Activated CD4-positive, alpha-beta T cell treated with anti-CD3 and anti-CD28 coated beads, Interleukin-2, amount 10 ng/mL, durations not matched to agents 7 days and 5 days (primary cell): ENCODE measurements at places on chromosomes 6 and 20. TPM values are rescaled to one million over a fixed set of nuclear protein-coding genes. Genes with fewer than 3 reads are reported as not detected.

DNA sequence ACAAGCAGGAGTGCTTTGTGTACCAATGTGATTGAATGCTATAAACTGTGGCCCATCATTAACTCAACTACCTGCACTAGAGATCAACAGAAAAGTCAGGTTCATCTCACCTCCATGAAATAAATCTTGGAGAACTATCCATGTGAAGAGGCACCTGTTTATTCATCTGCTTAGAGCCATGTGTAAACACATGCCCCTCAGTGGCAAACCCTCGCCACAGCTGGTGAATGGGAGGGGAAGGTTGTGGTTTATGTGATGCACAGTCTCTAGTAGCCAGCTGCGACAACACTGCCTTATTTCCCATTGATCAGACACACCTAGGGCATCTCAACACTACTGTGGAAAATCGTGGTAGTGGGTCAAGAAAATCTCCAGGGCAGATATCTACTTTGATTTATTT is 640.2 kb downstream of the PTPRT start:
- DNase-seq, result no peak

- DNase-seq, result no peak
These were observed 10.7 kb downstream of the SUN5 start for GRCh38 chr20:32993496-32994050.

ANKRD66 gene
- total RNA-seq, result not detected

KCNK15 gene
- not detected for total RNA-seq

HLA-DRB5 gene
- total RNA-seq, result 29.2 TPM

DNA sequence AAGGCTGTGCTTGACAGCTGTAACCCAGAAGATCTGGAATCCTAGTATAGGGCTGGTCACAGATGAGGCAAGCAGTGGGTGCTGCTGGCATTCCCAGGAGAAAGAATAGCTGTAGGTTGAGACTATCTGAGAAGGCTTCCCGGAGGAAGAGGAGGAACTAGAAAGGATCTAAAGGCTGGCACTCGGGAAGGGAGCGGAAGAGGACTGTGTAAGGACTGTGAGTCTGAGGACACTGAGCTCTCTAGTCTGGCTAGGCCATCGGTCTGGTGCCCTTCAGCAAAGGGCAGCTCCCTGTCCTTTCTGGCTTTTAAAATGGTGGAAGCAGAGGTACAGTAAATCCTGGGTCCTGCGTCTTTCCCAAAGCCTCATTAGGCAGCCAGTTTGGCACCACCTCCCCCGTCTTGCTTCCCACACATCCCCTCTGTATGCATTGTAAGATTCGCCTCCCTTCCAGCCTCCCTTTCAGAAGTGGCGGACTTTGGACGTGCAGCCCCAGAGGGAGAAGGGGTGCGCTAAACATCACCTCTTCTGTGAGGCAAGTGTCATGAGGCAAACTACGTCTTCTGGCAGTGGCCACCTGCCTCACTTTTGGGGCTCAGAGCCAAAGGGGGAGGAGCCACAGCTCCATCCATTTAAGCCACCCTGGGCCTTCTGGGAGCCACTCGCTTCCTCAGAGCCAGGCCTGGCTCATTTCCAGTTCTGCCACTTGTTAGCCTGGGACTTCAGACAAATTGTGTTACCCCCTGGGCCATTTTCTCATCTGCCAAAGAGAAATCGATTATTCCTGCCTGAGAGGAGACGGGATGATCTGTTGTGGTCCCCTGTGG is 8.6 kb downstream of the SNPH start:
- no peak for DNase-seq

OPN5 gene
- not detected for total RNA-seq

GRCh38 chr6:123316733-123317323 is 319.9 kb downstream of the TRDN start:
- DNase-seq, result no peak

DNA sequence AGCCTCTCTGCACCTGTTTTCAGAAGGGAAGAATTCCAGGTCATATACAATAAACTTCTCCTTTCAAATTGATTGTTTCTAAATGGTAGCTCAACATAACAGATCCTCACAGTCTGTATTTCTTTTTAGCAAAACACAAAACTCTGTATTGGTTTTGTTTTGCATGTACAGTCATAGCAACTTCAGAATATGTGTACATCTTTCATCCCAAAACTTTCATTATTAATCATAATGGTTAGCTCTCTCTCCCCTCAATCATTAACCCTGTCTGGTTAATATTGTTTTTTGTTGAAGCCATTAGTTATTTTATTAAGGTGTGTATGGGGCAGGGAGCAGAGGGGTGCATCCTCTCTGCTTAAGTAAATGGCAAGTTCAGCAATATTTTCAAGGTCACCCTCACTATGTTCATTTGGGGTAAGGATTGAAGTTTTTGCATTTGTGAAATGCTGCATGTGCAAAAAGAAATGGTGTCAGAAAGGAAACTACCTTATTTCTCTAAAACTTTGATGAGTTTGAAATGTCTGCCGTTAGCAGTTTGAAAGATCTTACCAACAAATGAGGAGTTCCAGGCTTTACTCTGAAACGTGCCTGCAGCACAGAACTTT is 136.8 kb upstream of the BTBD3 start:
- DNase-seq, result no peak

DNA sequence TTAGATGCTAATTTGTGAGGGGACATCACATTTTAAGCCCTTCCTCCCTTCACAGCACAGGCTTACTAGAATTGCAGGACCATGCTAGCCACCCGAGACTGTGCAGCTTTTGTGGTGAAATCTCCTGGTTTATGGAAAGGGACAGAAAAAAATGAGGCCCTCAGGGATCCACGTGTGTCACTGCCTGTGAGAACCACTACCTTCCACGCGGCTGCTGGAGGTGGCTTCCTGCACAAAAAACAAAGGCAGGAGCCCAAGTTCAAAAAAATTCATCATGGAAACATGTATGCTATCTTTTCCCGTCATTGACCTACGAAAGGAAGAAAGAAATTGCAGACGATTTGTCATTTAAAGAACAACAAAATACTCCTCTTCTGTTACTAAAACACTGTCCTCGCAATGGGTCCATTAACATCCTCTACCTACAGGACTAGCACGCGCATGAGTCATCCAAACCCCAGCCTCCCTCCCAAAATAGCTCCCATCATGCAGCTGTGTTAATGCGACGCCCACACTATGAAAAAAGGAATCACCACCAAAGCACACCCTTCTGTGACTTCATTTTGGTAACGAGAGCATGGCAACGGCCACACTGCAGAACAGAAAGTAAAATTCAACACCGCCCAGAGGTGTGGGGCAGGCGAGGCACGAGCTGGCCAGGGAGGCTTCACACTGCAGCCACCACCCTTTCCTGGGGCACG is 45.7 kb downstream of the RAMACL start:
- peak; percentile 31 for DNase-seq

PFDN4 gene
- 27.7 TPM for total RNA-seq

DNA sequence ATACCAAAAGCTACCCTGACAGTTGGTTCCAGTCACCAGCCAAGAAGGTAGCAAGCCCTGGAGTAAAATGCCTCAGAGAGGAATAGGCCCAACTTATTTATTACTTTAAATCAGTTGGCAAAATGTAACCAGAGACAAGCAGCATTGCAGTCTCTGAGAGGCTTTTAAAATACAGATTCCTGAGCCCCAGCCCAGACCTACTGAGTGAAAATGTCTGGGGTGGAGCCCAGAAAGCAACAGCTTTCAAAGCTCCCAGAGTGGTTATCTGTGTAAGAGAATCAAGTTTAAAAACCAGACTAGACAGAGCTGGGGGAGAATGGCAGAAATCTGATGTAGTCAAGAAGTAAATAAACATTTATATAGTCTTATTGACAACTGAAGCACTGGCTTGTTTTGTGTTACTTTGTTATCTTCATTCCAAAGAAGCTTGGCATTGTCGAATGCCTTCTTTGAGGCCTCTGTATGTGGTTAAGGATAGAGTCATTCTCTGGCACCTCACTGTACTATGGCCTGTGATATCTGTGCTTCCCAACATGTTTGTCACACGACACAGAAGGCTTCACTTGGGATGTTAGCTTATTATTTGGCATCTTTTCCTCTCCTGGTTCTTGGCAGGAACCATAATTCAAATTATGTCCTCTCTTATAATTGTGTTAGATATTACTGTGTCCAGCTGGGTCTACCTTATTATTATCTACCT is 313.5 kb downstream of the SLC35F1 start:
- DNase-seq, result no peak

DNA sequence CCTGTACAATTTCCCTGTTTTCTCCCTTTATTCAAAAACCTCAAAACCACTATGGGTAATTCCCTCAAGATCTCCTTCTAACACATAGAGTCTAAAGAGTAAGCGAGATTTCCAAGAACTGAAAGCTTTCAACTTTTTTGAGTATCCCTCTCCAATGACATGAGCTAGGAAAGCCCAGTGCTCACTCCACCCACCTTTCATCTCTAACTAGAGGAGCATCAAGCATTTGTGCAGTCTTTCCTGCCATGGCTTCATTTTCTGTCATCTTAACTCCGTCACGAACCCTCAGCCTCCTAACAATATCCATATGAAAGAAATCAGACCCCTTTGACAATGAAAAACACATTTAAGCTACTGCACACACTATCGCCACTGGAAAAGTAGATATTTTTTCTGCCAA is 91.9 kb upstream of the SUPT3H start:
- no peak for DNase-seq

- DNase-seq, result no peak
These were observed 338.1 kb downstream of the PREX1 start for GRCh38 chr20:48489656-48490055.

EFCAB8 gene
- total RNA-seq, result 0.94 TPM

- DNase-seq, result no peak
These were observed 46.3 kb upstream of the HMGN3 start for GRCh38 chr6:79280756-79281155.

GRCh38 chr6:149306967-149307366 is 10.5 kb upstream of the TAB2 start:
- DNase-seq, result no peak

ENPP4 gene
- total RNA-seq, result 6.7 TPM

DNA sequence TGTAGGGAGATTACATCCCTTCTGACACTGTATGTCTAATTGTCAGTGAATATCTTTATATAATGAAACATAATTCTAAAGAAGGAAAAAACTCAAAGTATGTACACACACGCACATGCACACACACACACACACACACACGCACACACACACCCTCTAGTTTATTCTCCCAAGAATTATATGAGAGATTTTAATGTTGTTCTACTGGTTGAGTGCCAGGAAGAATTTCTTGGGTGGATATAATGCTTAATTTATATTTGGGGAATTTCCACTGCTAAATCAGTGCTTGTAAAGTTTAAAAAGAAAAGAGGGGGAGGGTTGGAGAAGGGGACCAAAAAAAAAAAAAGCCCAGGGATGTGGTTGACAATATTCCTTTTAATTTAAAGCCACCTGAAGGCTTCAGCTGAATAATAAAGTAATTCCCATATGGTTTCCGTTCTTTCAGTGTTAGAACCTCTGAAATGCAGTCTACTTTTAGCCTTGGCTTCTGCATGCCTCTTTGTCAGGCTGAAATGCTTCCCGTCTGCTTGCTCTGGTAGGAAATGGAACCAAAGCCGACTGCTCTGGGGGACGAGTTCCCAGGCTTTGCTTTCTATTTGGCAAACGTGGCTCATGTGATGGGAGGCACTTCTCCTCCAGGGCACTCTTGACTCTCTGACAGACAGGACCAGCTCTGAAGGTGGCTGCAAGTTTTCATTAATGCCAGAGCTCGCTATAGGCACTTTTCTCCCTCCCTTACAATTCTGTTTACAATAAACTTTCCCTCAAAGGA is 225.4 kb downstream of the PRL start:
- no peak for DNase-seq

LY6G6D gene
- total RNA-seq, result not detected

DNA sequence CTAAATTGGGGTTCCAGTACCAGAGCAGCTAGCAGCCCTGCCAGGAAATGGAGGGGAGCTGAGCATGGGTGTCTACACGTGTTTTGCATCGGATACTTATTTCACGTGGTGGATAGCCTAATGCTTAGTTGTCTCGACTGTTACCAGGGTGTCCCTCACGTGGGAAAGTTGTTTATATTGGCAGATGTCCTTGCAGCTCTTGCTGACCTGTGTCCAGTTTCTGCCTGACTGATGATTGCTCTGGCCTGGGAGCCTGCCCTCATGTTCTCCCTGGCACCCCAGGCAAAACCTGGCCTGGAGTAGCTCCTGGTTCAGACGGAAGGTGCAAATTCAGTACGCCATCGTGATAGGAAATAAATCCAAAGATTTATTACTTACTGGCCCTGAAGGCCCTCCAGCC is 11.8 kb upstream of the FERMT1 start:
- DNase-seq, result no peak

GRCh38 chr20:10466855-10467254 is 31.8 kb downstream of the SLX4IP start:
- DNase-seq, result no peak

OTOR gene
- total RNA-seq, result not detected
